Calu3 (cell line): ENCODE measurements at places on chromosomes 12 and 14.
A peak's percentile ranks its signal among the peaks of the same experiment; 100 is the strongest.

DNA sequence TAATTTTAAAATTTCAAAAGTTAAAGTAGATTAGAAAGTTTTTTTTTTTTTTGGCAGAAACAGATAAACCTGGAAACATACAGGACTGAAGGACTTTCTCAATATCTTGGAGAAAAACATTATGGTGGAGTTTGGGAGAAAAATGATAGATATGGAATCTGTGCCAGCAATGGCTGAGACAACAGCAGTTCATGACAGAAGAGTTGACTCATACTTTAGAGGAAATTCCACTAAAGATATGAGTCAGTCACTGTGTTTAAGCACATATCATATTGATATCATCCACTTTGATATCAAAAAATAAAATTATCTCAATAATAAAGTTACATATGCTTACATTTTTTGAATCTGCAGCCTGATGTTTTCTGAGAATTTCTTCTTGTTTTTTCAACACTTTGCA lies 193.9 kb upstream of the OR4E1 start:
- no peak for DNase-seq

DNA sequence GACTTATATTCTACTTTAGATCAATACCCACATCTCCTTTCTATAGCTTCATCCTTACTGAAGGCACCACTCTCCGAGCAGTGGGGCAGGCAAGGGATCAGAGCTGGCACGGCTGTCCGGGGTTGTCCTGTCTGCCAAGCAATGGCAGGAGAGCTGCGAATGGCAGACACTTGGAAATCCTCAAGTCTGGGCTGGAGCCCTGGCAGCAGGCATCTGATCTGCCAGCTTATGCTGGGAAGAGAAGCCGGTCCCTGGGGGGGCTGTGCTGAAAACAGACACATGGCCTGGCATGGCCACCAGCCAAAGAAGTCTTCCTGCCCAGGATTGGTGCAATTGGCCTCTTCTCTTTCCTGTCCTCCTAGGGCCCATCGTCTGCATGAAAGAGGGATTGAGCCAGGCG lies 280.2 kb upstream of the PWP1 start:
- DNase-seq: no peak

- DNase-seq: no peak
Measured at GRCh38 chr12:24977060-24977459, 28.2 kb upstream of the BCAT1 start.

- no peak for DNase-seq
Measured at GRCh38 chr12:80419644-80420043, 24.4 kb upstream of the PTPRQ start.

DNA sequence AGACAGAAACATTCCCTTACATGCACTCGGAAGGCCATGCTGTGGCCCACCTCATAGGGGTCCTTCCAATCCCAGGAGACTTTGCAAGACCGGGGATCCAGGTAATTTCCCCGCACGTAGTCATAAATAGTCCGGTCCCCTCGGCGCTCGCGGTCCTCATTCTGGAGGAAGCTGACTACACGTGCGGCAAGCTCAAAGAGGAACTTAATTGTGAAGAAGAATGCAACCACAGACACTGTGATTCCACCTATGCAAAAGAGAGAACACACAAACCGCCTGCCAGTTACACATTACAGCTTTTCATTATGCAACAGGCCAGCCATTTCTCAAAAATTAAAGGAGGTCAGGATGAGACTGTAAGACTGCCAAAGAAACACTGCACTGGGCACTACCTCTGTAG lies 28.4 kb downstream of the AREL1 start:
- no peak for DNase-seq

DNA sequence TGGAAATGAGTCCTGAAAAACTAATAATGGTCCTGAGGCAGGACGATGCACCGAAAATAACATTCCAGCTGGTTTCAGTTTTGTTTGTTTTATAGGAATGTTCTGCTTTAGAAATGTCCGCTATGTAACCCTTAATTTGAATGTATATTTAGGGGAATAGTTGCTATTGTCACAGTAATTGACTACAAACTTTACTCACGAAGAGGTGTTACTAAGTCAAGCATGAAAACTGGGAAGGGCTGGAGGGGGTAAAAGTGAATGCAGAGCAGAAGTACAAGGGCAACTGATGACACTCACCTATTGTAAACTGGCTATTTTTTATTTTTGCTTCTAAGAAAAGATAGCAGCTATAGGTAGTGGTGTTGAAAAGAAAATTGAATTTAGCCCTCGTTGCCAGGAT lies 230.7 kb upstream of the SYT10 start:
- DNase-seq: no peak

DNA sequence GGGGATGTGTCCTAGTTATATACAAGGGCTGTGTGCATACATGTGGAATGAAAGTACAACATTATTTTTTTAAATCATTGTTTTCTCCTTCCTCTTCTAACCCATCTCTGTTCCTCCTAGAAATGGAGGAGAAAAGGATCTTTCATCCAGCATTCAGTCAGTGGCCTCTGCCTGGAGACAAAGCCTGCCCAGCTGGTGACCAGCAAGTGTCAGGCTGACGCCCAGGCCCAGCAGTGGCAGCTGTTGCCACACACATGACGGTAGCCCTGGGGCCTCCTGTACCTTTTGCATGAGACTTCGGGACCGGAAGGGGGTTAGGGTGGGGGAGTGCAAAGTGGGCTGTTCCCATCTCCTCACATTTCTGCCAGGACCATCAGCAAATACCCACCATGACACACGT lies 46.2 kb downstream of the ERH start:
- DNase-seq: no peak

DNA sequence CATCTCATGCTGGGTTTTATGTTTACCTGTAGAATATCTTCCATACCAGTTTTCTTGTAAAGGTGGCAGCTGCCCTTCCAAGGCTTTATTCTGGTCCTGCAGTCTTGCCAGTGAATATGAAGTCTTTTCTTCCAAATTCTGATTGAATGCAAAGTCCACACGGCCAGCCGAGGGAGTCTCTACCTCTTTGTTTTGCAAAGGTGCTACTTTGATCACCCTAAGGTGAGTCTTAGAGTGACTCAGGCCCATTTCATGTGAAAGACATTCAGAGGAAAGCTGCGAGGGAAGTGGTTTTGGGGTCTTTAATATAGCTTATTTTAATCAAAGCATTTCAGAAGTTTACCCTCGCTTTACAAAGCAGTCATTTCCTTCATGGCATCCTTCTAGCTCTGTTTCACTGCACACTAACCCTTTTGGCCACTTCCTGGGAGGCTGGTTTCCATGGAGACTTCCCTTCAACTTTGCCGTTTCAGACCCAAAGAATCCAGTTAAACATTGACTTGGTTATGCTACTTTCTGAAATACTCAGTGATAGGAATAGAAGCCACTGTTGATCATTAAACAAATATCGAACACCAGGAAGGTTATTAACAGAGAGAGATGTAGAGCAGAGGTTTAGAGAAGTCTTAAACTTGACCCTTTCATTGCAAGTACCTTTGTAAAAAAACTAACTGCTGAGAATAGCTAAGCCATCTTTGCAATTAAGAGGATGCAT lies at the start of gene CCDC198:
CCDC198 (minus strand) TSS at position 391 of the 715 bp plus-strand sequence; CDS start at position 249, 142 bp downstream.
- DNase-seq: peak; percentile 71

- DNase-seq: no peak
Measured at GRCh38 chr12:44380861-44381260, 495.3 kb downstream of the NELL2 start.

DNA sequence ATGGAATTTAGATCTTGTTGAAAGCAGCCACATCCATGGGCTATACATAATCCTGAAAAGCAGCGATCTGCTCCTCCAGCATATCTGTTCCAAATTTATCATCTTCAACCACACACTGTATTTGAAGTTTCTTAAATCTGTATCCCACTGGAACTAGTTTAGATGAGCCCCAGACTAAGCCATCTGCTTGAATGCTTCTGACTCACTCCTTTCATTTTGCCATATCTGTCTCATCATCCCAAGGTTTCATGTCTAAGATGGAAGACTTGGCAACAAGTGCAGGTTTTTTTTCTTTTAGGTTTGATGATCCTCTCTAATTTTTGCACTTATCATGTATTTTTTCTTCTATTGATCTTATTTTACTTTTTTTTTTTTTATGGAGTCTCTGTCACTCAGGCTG lies 54.4 kb upstream of the TMEM263 start:
- no peak for DNase-seq

- DNase-seq: no peak
Measured at GRCh38 chr14:49134940-49135339, 451.2 kb downstream of the RPS29 start.

DNA sequence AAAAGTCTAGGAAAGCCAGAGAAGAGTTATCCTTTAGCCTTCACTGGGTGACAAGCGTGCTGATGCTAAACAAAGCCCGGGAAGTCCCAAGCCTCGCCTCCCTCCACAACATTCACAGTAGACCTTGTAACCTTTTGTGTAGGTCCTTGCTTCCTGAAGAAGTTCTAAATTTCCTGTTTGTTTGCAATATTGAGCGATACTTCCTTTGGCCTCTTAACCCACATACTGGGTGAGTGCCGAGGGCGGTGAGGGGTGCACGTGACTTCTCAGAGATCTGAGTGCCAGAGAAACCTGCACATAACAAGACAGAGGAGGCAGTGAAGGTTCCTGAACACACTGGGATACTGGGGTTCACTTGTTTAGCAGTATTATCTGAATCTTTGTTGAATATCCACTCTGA lies 134.3 kb downstream of the PLXNC1 start:
- DNase-seq: no peak

DNA sequence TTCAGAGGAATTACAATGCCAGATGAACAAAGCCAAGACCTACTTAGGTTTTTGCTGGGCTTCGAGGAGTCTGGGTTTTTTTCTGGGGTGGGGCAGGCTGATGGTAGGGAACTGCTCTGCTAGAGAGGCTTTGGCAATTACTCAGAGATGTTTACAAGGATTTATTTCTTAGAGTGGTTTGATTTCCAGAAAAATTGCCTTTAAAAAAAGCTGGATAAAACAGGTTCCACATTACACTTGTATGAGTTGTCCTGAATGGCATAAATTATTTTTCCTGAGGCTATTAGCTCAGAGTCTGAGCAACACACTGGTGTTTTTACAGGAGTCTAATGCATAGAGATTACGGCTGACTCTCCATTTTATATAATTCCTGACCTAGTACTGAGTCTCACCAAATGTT lies 118.5 kb upstream of the FRMD6 start:
- no peak for DNase-seq

DNA sequence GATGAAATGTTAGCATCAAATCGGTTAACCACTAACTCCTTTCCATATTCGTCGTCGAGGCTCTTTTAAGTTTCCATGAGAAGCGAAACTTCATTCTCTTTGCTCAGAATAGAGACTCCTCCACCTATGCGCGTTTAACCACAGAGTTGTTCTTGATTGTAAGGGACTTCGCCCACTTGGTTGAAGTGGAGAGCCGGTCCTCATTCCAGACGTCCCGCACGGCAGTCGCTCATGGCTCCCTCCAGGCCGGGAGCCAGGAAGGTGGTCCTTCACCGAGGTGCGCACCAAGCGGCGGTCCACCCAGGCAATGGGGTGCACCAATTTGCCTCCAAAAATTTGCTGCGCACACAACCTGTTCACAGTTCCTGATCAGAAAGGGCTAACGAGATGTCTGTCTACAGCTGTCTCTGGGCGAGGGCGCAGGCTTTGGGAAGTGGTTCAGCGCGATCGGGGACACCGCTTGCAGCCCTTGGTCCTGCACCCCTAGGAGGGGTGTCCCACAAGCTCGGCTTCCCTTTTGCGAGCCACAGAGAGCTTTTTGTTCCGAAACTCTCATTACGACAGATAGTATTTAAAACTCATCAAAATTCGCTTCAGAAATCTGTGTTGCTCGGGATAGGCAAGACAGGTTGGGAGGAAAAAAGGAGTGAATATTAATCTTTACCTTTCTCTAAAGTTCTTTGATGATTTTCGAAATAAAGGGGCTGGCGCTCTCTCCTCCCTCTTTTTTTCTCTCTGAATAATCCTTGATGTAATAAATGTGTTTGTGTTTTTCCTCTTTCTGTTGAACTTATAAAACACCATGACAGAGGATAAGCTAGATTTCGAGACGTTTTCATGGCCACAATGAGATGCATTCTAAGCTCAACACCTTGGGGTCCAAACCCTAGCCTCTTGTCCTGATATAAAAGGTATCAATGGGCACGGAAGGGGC lies 6.4 kb upstream of the ALX1 start:
- DNase-seq: no peak

GRCh38 chr14:76050797-76051392 lies 65.3 kb downstream of the IFT43 start:
- peak; percentile 58 for DNase-seq

DNA sequence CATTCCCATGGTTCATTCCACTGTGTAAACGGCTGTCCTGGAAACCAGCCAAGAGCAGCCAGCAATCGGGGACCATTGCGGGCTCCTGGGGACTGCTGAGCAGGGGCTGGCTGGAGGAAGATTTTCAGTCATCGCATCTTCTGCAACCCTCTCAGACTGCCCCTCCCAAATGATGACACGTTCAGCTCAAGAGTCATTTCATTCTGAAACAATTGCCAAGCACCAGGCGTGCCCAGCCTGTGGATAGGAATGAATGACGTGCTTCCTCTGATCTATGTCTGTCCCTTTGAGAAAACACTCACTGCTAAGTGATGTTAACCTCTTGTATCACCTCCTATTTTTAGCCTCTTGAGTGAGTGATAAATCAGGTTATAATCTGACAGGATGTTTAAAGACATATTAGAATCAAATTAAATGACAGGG lies 62.0 kb downstream of the NDUFA12 start:
- DNase-seq: no peak

DNA sequence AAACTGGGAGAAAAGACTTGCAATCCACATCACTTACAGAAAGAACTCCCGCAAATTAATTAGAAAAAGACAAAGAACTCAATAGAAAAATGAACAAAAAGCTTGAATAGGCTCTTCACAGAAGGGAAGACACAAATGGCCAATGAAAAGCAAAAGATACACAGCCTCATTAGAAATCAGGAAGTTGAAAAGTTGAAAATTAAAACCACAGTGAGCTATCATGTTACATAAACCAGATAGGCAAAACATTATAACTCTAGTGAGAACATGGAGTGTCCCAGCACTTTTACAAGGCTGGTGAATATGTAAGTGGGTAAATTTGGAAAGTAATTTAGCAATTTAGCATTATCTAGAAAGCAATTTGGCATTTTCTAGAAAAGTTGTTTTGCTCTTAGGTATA lies 158.4 kb upstream of the RASSF8 start:
- DNase-seq: no peak

GRCh38 chr12:27794818-27795584 lies 15.0 kb upstream of the MANSC4 start:
- no peak for DNase-seq

DNA sequence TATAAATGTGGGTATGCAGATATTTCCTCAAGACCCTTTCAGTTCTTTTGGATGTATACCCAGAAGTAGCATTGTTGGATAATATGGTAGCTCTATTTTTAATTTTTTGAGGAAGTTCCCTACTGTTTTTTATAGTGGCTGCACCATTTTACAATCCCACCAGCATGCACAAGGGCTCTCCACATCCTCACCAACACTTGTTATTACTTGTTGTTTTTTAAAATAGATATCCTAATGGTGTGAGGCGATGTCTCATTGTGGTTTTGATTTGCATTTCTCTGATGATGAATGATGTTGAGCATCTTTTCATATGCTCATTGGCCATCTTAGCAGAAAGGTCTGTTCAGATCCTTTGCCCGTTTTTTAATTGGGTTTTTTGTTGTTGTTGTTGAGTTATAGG lies 47.1 kb downstream of the DIP2B start:
- DNase-seq: no peak
